ENCODE measurements at places on chromosomes 2 and 18.

DNA sequence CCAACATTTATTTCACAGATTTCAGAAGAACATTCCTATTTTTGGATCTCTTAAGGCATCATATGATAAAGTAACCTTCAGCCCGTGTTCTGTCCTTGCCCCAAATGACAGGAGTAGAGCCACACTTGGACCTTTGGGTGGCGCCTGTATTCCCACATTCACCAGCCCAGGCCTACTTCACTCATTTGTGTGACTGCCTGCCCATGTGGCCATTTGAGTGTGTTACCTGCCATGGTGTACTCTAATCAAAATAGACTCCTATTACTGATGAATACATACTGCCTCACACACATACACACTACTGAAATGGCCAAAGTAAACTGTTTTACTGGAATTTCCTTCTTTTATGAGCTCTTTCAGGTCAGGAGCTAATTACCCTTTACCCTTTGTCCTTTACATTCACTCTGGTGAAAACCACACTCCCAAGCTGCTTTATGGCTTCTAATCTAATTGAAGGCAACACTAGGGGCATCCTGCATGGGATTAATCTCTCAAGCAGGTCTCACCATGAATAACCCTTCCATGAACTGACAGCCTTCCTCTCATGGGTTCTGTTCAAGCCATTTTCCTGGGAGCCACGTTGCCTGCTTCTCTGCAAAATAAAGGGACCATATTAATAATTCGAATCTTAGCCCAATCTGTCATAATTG is 271.0 kb upstream of the GALNT5 start:
- no peak for DNase-seq

GRCh38 chr2:196555726-196556125 is 83.8 kb upstream of the CCDC150 start:
- no peak for DNase-seq

DNA sequence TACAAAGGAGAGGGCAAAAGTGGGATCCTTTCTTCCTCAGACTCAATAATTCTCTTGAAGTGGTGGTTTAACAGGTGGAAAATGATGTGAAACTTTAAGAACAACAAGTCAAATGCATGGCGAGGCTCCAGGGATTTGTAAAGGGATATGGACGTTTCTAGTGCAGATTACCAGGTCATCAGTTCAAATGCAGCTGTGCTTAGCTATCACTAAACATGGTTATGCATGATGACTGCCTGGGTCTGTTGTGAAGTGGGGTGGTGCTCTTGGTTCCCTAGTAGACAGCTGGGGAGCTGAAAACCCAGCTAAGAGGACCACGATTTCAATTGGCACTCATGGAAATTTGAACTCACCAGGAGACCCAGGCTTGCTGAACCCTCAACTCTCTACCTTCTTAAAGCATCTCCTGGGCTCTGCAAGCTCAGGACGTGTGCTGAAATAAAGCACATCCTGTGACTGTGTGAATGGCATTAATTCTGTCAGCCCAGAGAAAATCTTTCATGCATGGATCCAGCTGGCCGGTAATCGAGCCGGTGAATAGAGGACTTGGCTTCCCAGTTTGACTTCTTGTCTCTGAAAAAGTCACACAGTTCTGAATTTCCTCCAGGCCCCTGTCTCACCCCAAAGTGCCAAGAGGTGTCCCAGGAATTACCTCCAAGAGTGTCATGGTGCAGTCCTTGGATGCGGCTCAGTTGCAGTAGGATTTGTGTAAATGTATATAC is 146.1 kb downstream of the MTX2 start:
- DNase-seq, result no peak

GRCh38 chr2:228819701-228820100 is 451.4 kb downstream of the PID1 start:
- DNase-seq, result no peak

DNA sequence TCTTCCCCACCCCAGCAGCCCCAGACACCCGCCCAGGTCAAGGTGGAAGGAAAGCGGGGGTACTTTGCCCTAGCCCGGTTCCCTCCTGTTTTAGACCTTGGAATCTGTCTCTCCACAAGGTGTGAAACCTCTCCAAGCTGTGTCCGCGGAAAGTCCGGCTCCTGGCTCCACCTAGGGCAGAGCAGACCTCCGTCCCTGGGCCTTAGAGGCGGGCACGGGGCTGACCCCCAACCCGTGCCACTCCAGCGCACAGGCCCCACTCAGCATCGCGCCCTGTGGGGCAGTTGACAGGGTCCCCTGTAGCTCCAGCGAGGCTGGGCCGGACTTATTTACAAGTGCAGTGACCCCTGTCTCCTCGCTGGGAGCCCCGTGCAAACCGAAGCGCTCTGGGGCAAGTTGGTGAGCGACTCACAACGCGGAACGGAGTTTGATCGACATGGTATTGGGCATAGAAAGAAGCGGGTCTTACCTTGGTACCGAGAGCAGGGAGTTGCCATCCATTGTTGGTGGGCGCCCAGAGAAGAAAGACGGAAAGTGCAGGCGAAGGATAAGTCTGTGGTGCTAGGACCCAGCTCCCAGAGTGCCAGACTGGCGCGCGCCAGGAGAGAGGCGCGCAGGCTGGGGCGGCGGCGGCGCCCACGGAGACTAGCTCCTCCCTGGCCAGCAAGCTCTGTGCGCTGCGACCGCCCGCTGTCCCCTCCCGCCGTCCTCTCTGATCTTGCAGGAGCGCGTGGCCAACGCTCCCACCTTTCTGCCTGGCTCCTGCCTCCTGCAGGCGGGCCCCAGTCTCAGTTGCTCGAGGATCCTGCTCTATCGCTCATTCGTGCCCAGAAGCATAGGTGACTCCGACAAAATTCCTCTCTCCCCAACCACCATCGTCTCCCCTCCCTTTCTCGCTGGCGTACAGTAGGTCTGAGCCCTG is at the start of gene SPHKAP:
Gene SPHKAP, minus strand, starts transcription at position 590 of the 922 bp plus-strand sequence. Its CDS starts 89 bp downstream, at position 501.
- DNase-seq, result no peak

GRCh38 chr18:80088036-80088435 is 21.0 kb upstream of the ADNP2 start:
- DNase-seq, result no peak

DNA sequence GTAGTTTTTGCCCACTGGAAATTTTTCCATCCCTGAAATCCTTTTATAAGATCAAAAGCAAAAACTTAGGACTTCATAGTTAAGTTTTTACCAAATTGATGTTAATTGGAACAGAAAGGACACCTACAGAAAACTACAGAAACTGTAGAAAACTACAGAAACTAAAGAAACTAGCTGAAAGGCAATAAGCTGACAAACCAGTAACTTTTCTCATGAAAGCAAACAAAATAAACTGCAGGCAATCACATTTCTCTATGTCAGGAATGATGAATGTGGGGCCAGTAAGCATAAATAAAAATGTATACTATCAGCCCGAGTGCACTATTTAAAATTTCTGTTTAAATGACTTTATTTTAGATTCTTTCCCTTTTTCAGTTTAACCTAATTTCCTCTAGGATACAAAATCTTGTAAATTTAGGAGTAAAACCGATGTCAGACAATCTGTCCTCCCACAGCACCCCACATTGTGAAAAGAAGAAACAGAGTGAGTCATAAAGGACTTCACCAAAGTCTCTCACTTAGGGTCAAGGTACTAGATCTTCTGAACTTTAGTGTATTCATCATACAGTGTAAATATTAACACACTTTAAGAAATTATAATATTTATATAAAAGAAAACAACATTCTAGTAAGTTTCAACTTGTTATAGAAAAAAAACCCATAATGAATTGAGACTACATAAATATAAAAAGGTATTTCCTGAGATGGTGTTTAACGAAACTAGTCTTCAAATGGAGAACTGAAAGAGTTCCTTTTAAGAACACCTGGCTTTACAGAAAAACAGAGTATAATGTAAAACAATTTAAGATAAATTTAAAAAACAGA is 46.6 kb downstream of the USP40 start:
- DNase-seq, result no peak

DNA sequence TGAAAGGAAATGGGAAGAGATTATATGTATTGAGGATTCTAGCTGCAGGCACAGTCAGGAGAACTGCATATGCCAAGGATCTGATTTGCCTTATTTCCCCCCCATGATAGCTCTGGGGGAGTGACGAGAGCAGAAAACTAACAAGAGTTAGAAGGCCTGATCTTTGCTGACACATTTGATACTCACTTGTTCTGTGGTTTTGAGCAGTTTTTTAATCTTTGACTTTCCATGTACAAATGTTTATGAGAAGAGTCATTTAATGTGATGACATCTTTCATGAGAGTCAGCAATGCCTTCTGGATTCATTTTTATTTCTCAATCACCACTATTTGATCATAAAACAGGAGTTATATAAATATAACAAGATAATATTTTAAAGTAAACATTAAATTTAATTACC is 12.7 kb upstream of the SERPINB7 start:
- no peak for DNase-seq

DNA sequence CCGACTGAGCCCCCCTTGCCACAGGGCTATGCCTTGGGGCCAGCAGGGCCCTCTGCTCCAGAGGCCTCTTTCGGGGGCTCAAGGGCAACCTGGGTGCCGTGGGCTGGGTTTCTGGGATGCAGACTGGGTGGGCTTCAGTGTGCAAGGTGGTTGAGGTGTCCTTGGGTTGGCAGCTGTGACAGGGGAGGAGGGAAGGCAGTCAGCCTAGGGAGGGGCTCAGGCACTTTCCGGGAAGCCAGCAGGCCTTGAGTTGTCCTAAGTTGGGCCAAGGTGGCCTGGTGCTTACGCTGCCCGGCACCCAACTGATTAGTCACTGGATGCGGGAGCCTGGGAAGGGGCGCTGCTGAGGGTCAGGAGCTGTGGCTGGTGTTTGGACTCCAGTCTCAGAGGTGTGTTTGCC is 199.5 kb downstream of the TWIST2 start:
- no peak for DNase-seq

DNA sequence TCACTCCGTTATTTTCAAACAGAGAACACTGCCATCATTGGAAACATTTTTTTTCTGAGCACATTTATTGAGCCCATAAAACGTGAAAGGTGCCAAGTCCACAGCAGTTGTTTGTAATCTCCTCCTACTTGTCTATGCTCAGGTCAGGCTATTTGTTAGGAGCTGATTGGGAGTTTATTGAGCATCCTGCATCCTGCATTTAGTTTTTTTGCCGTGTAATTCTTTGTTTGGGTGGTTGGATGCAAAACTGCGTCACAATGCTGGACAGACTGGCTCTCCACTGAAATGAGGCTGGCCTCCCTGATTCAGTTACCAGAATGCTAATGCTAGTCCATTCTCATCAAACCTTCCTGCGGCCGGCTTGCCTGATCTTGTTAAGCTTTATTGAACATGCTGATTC is 71.4 kb downstream of the RAPGEF4 start:
- no peak for DNase-seq

- no peak for DNase-seq
These were observed 341.3 kb downstream of the TGIF1 start for GRCh38 chr18:3791238-3791637.

- DNase-seq, result no peak
These were observed 73.4 kb downstream of the INPP4A start for GRCh38 chr2:98518101-98518500.

DNA sequence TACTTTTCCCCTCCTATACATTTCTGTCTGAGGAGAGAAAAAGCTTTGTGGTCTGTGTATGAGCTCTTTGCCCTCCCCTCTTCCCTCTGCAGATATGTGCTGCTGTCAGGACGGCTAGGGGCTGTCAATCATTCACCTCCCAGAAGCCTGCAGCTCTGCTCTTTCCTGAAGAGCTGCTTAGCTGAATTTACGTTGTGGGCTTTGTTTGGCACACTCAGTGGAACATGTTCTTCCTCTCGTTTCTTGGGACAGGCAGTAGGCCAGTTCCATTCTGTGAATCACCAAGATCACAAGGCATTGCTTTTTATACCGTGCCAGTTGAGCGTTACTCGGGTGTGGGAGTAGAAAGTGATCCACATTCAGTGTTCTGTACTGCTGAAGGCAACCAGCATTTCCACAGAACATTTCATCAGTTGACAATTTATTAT is 136.7 kb downstream of the LAMA3 start:
- peak; percentile 70 for DNase-seq

GRCh38 chr18:57320603-57321002 is 31.8 kb upstream of the ST8SIA3 start:
- DNase-seq, result no peak

DNA sequence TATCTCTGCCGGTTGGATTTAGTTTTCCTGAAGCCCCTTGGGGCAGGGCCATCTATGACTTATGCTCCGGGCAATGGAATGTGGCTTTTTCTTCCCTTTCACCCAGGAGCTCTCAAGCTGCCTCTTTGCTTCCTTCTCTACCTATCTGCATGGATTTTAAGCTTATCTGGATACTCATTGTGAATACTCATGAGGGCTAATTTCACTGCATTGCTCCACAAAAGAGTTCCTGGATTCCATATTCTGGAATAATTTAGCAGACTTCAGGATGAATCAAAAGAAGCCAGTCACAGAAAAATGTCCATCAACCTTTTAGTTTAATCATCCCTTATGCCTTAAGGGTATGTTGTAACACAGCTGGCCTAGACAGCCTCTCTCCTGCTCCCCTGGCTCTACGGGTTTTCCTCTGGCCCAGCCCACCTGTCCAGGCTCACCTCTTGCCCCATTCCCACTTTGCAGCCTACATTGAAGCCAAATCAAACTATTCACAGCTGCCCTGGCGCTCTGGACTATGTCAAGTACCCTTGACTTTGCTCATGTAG is 122.8 kb upstream of the RMDN2 start:
- DNase-seq, result no peak

DNA sequence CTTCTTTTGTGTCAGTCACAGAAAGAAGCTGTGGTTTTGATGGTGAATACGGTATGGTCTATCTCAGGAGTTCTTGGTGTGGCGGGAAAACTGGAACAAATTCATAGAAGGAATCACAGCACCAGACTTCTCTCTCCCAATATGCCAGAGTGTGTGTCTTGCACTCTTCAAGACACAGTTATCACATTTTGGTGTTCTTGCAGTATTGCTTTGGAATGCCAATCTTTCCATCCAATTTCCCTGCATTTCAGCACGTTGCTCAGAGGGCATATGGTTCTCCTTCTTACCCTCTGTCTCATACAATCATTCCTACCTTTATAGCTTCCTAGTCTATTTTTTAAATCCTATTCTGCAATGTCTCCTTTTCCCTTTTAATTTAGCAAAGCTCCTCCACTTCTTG is 216.3 kb downstream of the TMEM182 start:
- DNase-seq, result no peak

- DNase-seq, result no peak
These were observed 35.5 kb upstream of the TAF1B start for GRCh38 chr2:9807555-9808305.

DNA sequence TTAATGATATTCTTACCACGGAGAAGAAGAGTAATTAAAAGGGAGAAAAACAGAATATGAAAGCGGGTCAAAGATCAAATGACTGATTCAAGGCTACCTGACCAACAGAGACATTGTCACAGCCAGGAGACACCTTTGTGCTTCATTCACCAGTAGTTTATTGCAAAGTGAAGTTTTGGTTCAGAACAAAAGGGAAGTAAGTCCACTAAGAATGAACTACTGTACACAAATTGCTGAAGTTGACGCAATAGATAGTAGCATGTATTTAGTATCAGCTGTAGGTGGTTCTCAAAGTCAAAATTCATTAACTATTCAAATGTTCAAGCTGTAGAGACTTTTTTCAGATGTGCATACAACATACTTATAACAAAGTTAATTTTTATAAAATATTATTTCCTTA is 64.7 kb upstream of the COX7A2L start:
- no peak for DNase-seq

DNA sequence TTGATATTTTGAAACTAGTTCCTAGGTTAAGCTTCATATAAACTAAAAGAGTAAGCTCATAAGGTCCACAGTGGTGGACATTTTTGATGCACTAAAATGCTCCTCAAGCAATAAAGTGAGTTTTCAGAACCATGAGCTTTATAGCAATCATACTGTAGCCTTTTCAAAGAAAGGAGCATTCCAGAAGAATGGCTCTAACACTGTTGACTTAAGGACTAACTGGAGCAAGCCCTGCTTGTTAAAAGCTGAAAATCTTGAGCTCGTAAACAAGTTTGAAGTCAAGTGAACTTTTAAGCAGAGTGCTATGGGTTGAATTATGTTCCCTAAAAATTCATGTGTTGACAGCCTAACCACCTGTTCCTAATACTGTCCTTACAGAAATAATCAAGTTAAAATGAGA is 38.0 kb downstream of the KYNU start:
- no peak for DNase-seq
